Regular cardiac myocyte (primary cell): ENCODE measurements at places on chromosomes 1 and 21. TPM values are rescaled to one million over a fixed set of nuclear protein-coding genes. Genes with fewer than 3 reads are reported as not detected.

Gene MFAP2
- total RNA-seq: 4.6 and 7.9 TPM in 2 replicates

Gene PADI4
- not detected in 2 replicates for total RNA-seq

Gene PROK1
- total RNA-seq: not detected in 2 replicates

Gene SPRR3
- not detected in 2 replicates for total RNA-seq

Gene NFASC
- 13.8 and 42.6 TPM in 2 replicates for total RNA-seq

Gene GPR25
- total RNA-seq: not detected in 2 replicates

Gene TCHH
- total RNA-seq: under 0.01 TPM in 1 of 2 replicates, not detected in the other

Gene OR2T35
- not detected in 2 replicates for total RNA-seq

Gene GREM2
- total RNA-seq: 0.96 and 1.4 TPM in 2 replicates

Gene EFCAB14
- 27.0 and 35.2 TPM in 2 replicates for total RNA-seq

Gene REN
- not detected in 2 replicates for total RNA-seq

Gene SPATA6
- total RNA-seq: 2.1 and 4.8 TPM in 2 replicates

Gene FYB2
- not detected in 2 replicates for total RNA-seq

Gene LCE1E
- not detected in 2 replicates for total RNA-seq

Gene SH2D2A
- 0.28 and 1.2 TPM in 2 replicates for total RNA-seq

Gene PRDM16
- 0.96 and 1.1 TPM in 2 replicates for total RNA-seq

Gene PM20D1
- total RNA-seq: under 0.01 TPM in 2 replicates

Gene OR2L2
- not detected in 2 replicates for total RNA-seq

Gene PGLYRP3
- not detected in 2 replicates for total RNA-seq

Gene APOBEC4
- not detected in 2 replicates for total RNA-seq

Gene USP25
- 21.9 and 34.1 TPM in 2 replicates for total RNA-seq

Gene DISP1
- total RNA-seq: 2.9 and 7.3 TPM in 2 replicates

Gene CITED4
- total RNA-seq: 1.9 and 2.3 TPM in 2 replicates

Gene MROH9
- total RNA-seq: 0.38 and 0.85 TPM in 2 replicates

Gene CRYBG2
- under 0.01 TPM in 1 of 2 replicates, not detected in the other for total RNA-seq

Gene C1orf87
- total RNA-seq: not detected in 2 replicates

Gene KIF17
- 1.3 and 5.1 TPM in 2 replicates for total RNA-seq

Gene TOR1AIP1
- total RNA-seq: 40.8 and 48.8 TPM in 2 replicates

Gene INAVA
- total RNA-seq: under 0.01 and 0.19 TPM in 2 replicates

Gene PIK3C2B
- total RNA-seq: 0.28 and 0.96 TPM in 2 replicates

Gene CFHR3
- total RNA-seq: not detected in 2 replicates

Gene NUP210L
- total RNA-seq: under 0.01 and 0.28 TPM in 2 replicates

Gene COL24A1
- 0.19 and 0.56 TPM in 2 replicates for total RNA-seq

Gene KIF2C
- total RNA-seq: 4.8 and 47.9 TPM in 2 replicates

Gene MGST3
- total RNA-seq: 129 and 185 TPM in 2 replicates

Gene FAM72B
- 0.28 and 6.1 TPM in 2 replicates for total RNA-seq

Gene CR1
- not detected in 2 replicates for total RNA-seq

Gene ABL2
- total RNA-seq: 44.9 and 47.6 TPM in 2 replicates

Gene UBL4B
- total RNA-seq: not detected in 2 replicates

Gene PSMB4
- 311 and 442 TPM in 2 replicates for total RNA-seq

Gene NTNG1
- 0.85 and 1.3 TPM in 2 replicates for total RNA-seq

Gene ADGRL4
- total RNA-seq: 35.0 and 60.8 TPM in 2 replicates

Gene AVPR1B
- not detected in 2 replicates for total RNA-seq
